ENCODE measurements at places on chromosomes 6 and 20. TPM values are rescaled to one million over a fixed set of nuclear protein-coding genes. Genes with fewer than 3 reads are reported as not detected.

FAM50B gene
- total RNA-seq = 20.6 TPM

DNA sequence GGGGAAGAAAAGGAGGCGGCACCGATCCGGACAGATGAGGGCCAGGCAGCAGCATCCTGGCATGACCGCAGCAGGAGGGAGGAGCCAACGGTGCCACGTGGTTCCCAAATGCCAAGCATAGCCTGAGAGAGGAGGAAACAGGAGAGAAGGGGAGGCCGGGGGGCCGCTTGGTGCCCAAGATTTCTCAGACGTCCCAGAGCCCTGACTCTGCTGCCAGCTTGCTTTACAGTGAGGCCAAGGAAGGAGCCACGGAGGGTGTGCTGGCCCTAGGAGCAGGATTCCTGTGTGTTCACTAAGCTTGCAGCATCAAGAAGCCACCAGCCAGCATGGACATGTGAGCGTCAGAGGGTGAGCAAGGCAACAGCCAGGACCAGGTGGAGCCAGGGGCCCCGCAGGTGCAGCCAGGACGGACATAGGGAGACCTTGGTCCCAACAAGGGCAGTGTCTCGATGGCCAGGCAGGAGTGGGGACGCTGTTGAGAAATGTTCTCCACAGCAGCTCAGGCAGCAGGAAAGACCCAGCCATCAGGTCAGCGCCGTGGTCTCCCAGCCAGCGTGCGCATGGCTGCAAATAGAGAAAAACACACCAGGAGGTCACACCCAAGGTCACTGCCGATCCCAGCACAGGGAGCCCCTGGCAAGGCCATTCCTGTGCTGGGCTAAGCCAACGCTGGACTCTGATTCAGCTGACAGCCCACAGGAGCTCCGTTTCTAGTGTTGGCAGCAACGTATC lies 143.7 kb downstream of the DLL1 start:
- no peak for DNase-seq

FAM210B gene
- total RNA-seq = 22.6 TPM

DNA sequence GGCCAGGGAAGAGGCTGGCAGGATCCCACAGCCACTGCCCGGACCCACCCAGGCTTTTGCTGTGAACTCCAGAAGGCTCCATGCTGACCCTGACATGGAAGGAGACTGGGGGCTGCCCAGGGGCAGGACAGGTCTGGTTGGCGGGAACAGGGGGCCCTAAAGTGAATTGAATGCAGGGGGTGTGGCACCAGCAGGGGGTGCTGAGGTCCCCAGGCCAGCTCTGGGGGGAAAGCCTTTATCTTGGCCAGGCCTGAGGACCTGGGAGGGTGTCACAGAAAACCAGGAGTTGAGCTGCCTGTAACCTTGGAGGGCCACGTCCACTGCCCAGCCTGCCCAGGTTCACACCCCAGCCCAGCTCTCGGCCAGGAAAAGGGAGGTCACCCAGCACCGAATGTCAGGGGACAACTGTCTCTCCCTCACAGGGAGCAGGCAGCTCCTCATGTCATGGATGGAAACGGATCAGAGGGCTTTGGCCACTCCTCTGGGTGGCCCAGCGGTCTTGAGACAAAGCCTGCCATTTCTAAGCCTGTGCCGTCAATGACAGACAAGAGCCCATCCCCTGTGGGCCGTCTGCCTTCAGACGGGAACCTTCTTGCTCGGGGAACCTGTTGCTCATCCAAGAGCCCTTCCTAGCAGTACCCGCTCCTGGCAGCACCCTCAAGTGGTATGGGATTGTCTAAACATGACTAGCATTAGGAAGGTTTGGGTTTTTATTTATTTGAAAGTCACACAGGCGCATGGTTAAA lies 2.9 kb upstream of the YTHDF1 start:
- no peak for DNase-seq

DNA sequence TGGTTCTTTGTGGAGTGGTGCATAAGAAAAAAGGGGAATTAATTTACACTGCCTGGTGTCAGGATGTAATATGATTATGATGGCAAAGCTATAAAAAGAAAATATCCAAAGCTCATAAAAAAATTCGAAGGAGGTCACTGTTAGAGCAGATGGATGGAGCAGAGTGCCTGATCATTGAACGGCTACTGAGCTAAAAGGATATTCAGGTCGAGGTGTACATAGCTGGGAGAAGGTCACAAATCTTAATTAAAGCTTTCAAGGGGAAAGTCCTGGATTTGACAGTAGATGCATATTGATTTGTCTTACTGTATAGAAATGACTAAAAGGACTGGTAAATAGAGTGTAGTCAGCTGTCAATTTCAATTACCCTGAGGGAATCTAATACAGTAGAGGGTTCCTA lies 84.4 kb downstream of the PKIB start:
- no peak for DNase-seq

BCAS1 gene
- 3.0 TPM for total RNA-seq

DNA sequence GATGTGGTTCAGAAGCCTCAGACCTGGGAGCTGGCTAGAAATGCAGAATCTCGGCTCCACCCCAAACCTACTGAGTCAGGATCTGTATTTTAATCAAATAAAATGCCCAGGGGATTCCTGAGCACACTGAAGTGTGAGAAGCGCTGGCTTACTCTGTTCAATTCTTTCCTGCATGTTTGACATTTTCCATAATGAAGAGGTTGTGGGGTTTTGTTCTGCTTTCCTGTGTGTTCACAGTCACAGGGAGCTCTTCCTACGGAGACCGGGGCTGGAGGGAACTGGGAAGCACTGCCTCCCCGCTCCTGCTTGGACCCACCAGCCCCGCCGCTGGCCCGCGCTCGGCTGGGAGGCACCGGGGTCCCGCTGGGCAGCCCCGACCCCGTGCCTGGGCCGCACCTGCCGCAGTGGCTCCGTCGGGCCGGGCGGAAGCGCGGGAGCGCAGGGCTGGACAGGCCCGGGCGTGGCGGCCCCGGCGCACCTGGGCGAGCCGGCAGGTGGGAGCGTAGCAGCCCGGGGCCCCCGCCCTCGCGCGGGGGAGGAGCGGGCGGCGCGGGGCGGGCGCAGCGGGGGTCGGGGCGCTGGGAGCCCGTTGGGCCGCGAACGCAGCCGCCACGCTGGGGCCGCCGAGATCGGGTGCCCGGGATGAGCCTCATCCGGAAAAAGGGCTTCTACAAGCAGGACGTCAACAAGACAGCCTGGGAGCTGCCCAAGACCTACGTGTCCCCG lies at the start of gene MAPK13:
Gene MAPK13, plus strand, starts transcription at position 573 of the 726 bp plus-strand sequence. Its CDS starts 70 bp downstream, at position 643.
- DNase-seq = no peak

DNA sequence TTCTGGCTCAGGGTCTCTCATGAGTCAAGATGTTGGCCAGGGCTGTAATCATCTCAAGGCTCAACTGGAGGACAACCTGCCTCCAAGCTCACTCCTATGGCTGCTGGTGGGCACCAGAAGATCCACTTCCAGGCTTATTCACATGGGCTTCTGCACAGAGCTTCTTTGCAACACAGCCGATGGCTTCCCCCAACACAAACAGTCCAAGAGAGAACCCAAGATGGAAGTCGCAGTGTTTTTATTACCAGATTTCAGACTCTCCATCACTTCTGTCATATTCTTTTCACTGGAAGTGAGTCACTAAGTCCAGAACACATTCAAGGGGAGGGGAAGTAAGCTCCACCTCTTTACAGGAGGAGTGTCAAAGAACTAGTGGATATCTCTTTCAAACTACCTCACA lies 75.5 kb downstream of the CD164 start:
- DNase-seq = no peak

DNA sequence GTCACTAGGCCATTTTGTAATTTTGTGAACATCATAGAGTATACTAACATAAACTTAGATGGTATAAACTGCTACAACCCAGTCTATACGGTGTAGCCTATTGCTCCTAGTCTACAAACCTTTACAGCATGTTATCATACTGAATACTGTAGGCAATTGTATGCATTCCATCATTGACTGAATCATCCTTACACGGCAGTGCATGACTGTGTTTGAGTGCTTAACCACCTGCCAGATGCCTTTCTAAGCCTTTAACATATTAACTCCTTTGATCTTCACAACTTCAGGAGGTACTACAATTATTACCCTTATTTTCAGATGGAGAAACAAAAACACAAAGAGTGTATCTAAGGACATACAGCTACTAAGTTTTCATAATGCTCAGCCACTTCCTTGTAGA lies 14.0 kb downstream of the DPPA5 start:
- DNase-seq = no peak

DNA sequence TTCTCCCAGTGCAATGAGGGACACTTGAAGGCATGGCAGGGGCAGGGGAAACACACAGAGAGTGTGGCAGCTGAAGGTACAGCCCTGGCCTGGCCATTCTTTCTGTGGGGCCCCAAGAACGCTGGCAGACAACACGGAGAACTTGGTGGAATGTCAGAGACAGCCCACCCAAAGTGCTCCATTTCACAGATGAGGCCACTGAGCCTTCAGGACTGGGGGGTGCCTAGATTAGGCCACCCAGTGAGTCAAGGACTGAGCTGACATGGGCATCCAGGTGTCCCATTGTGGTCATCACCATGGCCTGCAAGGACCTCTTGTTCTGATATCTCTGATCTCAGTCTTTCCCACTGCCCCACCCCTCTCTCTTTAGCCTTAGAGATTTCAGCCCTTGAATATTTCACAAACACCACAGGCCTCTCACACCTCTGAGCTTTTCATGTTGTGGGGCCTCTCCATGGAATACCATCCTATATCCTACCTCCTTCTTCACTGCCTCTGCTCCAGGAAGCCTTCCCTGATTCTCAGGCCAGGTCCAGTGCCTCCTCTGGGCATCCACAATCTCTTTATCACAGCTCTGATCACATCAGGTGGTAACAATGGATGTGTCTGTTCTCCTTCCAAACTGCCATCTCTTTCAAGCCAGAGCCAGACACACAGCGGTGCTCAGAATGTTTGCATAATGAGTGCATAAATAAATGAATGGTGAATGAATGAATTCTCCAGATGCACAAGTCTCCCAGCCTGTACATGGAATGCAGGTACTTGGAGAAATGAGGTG lies 2.0 kb upstream of the RSPO4 start:
- no peak for DNase-seq

- no peak for DNase-seq
Measured at GRCh38 chr20:32149566-32150170, 40.2 kb downstream of the TM9SF4 start.
